ENCODE measurements at places on chromosomes 1 and 21.

- peak; percentile 37 for DNase-seq
Measured at GRCh38 chr1:65344171-65344814, 35.0 kb downstream of the DNAJC6 start.

DNA sequence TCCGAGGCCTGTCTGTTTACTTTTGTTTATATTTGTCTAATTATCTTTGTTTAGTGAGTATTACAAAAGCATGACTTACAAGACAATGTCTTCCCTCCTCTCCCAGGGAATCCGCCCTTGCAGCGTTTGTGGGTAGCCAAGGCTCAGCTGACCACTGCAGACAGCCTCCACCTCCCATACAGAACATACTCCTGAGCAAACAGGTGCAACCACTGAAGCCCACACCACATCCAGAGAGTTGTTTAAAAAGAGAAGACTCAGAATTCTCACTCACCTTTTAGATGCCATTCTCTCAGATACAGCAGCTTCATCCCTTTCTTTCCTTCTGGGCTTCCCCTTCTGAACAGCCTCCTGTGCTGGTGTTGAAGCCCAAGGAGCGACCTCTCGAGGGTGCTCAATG is 103.5 kb upstream of the TMPRSS2 start:
- no peak for DNase-seq

GRCh38 chr1:205782627-205783432 is 7.5 kb upstream of the RAB29 start:
- no peak for DNase-seq

DNA sequence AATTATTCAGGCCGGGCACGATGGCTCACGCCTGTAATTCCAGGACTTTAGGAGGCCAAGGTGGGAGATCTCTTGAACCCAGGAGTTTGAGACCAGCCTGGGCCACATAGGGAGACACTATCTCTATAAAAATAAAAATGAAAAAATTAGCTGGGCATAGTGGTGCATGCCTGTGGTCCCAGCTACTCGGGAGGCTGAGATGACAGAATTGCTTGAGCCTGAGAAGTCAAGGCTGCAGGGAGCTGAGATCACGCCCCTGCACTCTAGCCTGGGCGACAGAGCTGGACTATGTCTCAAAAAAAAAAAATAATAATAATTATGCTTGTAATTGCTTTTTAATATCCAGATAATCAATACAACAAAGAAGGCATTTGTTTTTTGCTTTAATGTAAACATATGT is 91.3 kb downstream of the RIPK4 start:
- no peak for DNase-seq

- DNase-seq, result no peak
Measured at GRCh38 chr1:206588492-206588891, 23.8 kb downstream of the EIF2D start.

- DNase-seq, result no peak
Measured at GRCh38 chr1:200274116-200274515, 135.7 kb downstream of the ZNF281 start.

- no peak for DNase-seq
Measured at GRCh38 chr1:69103705-69104385, 463.9 kb upstream of the LRRC7 start.

- DNase-seq, result no peak
Measured at GRCh38 chr1:65615859-65616258, 176.8 kb upstream of the PDE4B start.

- no peak for DNase-seq
Measured at GRCh38 chr1:225559326-225559725, 93.6 kb downstream of the ENAH start.

DNA sequence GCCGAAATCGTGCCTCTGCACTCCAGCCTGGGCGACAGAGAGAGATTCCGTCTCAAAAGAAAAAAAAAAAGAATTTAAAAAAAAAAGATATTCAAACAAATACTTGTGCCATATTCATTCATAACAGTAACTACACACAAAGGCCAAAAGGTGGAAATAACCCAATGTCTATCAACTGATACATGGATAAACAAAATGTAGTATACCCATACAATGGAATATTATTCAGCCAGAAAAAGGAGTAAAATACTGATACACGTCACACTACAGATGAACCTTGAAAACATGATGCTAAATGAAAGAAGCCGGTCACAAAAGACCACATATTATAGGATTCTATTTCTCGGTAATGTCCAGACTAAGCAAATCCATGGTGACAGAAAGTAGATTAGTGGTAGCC is 109.4 kb upstream of the SOD1 start:
- no peak for DNase-seq

DNA sequence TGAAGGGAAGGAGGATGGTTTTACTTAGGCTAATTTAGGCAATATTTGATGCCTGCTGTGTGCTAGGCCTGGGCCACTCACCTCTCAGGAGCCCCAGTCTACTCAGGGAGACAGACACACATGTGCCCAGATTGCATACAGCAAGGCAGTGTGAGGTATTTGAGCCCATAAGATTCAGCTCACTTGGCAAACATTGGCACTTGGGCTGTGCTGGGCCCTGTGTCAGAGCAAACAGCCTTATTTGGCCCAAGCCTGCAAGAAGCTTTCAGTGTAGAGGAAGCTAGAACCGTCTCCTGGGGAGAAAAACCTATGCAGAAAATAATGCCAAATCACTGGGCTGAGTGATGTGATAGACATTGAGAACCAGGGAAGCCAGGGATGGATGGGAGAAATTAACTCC is 3.9 kb upstream of the SYNC start:
- DNase-seq, result no peak

DNA sequence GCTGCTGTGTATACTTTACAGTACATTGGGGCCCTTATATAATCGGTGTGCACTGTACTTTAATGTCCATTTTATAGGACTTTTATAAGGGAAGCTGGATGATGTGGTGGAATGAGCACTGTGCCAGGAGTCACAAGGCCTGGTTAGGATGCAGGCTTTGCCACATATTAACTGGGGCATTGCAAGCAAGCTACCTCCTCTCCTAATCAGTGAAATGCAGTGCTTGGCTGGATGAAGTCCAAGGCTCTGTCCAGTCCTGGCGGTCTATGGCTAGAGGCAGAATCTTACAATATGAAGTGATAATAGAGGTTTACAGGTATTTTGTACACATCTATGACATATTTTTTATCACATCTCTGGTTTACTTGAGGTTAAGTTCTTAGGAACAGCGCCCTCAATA is 1.7 kb upstream of the PKP1 start:
- no peak for DNase-seq

- peak; percentile 86 for DNase-seq
Measured at GRCh38 chr1:28518000-28518744, 12.3 kb downstream of the RCC1 start.

DNA sequence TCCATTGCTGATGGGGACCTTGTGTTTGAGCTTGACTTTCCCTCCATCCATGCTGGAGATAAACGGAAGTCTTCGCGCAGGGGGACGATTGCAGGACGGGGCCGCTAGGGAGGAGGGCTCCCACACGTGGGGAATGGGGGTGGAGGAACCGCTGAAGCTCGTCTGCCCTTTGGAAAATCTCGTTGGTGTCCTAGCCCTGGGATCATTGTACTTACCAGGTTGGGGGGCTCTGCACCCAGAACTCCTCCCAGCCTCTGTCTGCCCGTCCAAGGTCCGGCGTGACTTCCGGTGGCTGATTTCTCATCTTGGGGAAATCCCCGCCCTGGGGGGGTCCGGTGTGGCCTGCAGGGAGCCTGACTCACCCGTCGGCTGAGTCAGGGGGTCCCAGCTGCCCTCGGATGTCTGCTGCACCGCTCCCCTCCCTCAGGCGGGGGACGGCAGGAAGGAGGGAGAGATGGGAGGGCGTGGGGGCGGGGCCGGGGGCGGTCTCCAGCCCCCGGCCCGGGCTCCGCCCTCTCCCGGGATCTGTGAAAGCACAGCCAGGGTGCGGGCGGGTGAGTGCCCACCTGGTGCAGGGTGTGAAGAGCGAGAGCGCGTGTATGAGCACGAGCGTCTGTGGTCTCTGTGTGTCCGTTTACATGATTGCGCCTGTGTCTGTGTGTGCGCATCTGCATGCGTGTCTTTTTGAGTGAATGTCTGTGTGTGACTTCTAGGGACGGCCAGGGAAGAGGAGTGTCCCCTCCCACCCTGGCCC is 35.8 kb downstream of the PIK3CD start:
- DNase-seq, result peak; percentile 73

DNA sequence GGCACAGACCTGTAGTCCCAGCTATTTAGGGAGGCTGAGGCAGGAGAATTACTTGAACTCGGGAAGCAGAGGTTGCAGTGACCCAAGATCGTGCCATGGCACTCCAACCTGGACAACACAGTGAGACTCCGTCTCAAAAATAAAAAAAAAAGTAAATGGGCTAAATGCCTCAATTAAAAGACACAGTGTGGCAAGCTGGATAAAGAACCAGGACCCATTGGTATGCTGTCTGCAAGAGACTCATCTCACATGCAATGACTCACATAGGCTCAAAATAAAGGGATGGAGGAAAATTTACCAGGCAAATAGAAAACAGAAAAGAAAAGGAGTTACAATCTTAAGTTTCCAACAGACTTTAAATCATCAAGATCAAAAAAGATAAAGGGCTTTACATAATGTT is 40.3 kb downstream of the ACBD6 start:
- DNase-seq, result no peak

GRCh38 chr1:179195376-179195775 is 34.1 kb downstream of the ABL2 start:
- DNase-seq, result no peak

- DNase-seq, result peak; percentile 57
Measured at GRCh38 chr1:180482425-180483275, 19.7 kb downstream of the ACBD6 start.

GRCh38 chr21:33268737-33269441 is 2.7 kb downstream of the IL10RB start:
- DNase-seq, result peak; percentile 95

GRCh38 chr1:150560576-150561253 is 11.5 kb downstream of the ADAMTSL4 start:
- DNase-seq, result peak; percentile 88

GRCh38 chr1:226309398-226310244 is 657 bp upstream of the LIN9 start:
- peak; percentile 66 for DNase-seq

GRCh38 chr1:214066190-214066589 is 78.4 kb downstream of the PROX1 start:
- no peak for DNase-seq

DNA sequence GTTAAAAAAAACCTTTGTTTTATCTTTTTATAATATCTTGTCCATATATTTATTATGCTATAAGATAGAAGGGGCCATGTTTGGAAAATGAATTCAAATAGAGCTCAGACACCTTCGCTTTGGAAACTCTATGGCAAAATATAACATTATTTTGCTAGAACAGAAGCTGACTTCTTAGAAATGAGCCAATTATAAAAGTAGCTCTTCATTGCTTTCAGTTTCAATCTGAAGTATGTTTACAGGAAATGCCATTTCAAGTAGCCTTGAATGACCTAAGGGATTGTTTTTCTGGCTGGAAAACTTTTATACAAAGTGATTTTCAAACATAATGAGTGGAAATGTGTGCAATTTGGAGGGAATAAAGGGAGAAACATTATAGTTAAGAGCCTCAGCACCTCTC is 37.8 kb upstream of the GBP5 start:
- no peak for DNase-seq

DNA sequence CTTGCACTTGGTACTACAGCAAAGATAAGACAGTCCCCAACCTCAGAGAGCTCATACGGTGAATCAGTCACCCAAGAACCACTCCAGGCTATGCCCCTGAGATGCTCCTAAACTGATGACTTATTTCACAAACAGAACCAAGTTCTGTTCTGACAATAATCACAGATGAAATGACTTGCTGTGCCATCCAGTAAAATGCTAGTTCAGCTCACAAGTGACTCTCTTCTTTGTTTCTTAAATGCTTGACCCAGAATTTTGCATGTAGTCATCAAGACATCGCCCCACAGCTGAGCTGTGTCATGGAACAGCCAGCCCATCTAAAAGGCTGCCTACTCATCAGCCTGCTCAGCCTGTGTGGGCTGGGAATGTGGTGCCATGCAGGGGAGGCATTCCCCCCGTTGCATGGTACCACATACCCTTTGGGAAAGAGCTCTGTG is 6.1 kb upstream of the SLC19A2 start:
- no peak for DNase-seq

GRCh38 chr1:110184446-110184845 is 25.7 kb upstream of the KCNC4 start:
- no peak for DNase-seq

GRCh38 chr1:175433532-175434282 is 241.1 kb upstream of the KIAA0040 start:
- no peak for DNase-seq

- DNase-seq, result no peak
Measured at GRCh38 chr1:70264839-70265238, 43.7 kb downstream of the SRSF11 start.

DNA sequence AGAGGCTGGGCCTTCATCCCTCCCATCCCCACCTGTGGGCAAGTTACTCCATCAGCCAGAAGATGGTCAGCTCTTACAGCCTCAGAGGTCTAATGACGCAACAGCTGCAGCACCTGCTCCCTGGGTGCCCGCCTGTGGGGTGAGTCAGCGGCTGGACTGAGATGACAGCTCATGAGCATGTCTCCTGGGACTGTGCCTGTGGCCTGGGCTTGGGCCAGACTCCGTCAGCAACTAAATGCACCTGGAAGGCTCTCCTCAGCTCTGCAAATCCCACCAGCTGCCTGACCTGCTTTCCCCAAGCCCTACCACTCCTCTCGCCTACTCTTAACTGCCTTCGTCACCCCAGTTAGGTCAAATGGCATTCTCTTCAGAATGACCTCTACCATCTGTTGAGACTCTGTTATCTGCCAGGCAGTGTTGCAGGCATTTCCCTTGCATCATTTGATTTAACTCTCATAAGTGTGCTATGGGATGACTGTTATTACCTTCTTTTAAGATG is 47.7 kb downstream of the ETS2 start:
- DNase-seq, result peak; percentile 37

GRCh38 chr1:17624611-17625233 is 85.2 kb downstream of the ARHGEF10L start:
- no peak for DNase-seq

DNA sequence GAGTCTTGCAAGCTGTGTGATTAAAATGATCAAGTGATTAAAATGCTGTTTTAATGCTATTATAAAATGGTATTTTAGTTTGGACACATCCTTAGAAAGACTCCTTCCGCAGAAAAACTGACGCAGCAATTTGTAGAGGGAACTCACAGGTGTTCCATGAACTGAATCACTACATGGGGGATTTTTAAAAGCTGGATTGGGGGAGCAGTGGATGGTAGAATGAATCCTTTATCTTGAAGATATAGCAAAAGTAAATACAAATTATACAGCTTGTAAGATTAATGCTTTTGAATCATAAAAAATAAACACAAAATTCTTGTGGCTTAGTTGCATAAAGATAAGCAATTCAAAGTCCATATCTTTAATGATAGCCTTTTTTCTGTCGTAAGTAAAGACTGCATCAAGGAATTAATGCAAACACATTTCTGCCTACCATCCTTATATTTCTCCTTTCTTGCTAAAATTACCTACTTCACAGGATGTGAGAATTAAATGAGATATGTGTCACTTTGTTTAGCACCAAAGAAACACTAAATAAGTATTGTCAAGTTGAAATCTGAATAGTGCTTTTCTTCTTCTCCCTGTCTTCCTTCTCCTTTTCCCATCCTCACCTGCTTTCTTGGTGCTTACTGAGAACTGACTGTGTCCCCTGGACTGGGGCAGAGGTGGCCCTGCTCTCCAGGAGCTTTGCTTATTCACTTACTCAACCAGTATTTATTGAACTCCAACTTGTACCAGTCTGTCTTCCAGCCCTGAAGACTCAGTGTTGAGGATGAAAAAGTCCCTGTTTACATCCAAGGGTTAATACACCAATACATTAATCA is 61.5 kb upstream of the F3 start:
- no peak for DNase-seq
